Stimulated activated CD8-positive, alpha-beta memory T cell treated with anti-CD3 and anti-CD28 coated beads, Interleukin-7, amount 100 ng/mL, for 1 hour (primary cell): ENCODE measurements at places on chromosomes 11 and 22.

DNA sequence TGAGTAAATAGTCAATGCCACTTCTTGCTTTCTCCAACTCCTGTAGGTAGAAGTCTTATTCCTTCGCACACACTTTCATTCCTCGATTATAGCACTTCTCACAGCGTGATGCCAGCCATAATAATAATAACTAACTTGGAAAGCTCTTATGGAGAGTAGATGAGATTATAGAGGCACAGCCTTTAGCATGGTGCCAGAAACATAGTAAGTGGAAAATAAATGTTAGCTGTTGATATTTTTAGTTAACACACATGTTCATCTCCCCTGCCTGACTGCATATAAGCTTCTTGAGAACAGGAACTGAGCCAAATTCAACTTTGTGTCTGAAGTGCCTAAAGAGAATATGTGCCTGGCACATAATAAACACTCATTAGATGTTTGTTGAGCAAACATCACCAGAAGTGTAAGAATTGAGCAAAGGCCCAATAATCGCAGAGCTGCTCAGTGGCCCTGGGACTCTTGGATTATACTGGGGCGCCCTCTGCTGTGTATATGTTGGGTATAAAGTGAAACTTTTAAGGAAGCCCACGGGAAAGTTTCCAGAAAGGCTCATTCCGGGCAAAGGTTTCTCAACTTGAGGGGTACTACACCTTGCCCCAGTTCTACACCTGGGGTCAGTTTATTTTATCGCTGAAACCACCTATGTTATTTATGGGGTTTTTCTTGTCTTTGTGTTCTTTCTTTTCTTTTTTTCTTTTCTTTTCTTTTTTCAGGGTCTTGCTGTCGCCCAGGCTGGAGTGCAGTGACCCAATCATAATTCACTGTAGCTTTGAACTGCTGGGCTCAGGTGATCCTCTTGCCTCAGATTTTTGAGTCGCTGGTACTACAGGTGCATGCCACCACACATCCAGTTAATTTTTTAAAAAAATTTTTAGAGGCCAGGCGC, 22.3 kb downstream of the SLN start:
- peak; percentile 10 for DNase-seq

GRCh38 chr22:18035751-18036150, 11.4 kb upstream of the MICAL3 start:
- DNase-seq = no peak

GRCh38 chr11:107747622-107748021, 35.8 kb upstream of the SLN start:
- no peak for DNase-seq

DNA sequence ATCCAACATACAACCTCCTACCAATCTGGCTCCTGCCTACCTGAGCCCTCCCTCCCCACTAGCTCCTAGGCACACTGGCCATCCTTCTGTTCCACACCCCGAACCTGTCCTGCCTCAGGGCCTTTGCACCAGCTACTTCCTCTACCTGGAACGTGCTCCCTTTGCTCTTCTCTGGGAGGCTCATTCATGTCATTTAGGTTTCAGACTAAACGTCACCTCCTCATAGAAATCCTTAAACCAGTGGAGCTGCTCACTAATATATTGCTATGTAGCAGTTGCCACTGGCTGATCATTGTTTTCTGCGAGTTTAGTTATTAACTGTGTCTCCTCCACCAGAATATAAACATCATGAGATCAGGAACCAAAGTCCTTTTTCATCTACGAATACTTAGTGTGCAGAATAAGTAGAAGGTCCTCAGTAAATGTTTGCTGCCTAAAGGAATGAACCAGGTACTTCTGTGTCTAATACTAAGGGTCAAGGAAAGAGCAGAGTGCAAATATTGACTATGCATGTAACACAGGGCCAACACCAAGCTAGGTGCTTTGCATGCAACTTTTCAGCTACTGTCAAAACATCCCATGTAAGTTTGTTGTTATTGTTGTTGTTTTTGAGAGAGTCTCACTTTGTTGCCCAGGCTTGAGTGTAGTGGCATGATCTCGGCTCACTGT, 277.6 kb upstream of the SYN3 start:
- DNase-seq = no peak

- no peak for DNase-seq
Measured at GRCh38 chr11:67649634-67650510, 658 bp downstream of the ACY3 start.

DNA sequence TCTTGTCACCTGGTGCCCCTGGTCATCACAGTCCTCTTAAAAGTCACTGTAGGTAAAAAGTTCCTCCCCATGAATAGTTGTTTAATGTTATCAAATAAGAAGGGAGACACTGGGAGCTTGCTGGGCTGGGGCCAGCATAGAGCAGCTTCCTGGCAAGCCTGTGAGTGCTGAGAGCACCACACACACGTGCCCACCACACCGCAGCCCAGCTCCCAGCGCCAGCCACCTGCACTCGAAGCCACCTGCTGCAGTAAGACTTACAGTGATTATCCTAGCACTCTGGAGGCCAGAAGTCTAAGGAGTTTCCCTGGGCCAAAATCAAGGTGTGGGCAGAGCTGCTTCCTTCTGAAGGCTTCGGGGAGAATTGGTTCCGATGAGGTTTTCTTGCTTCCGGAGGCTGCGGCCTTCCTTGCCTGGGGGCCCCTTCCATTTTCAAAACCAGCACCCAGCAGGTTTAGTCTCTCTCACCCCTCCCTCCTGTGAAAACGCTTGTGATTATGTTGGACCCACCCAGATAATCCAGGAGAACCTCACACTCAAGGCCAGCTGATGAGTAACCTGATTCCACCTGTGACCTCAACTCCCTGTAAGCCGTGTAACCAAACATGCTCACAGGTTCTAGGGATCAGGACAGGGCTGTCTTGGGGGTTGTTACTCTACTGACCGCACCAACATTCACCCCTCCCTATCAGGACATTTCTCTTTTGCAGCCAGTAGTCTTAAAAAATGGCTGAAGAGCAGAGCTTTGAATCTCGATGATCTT, 687.2 kb downstream of the TBC1D22A start:
- no peak for DNase-seq

DNA sequence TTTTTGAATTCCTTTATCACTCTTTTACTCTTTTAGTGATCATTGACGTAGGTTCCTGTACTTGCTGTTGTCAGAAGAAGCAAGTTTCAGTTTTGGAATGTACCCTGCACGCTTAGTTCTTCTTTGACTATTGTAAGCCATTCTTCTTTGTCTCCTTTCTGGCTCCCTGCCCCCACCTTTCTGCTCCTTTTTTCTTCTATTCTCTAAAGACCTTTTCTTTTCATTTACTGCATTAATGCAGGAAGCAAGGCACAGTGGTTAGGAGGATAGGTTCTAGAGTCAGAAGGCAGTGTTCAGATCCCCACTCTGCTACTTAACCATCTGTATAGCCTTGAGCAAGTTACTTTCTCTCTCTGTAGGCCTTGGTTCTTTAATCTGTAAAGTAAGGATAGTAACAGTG, 33.7 kb upstream of the RAG2 start:
- no peak for DNase-seq

DNA sequence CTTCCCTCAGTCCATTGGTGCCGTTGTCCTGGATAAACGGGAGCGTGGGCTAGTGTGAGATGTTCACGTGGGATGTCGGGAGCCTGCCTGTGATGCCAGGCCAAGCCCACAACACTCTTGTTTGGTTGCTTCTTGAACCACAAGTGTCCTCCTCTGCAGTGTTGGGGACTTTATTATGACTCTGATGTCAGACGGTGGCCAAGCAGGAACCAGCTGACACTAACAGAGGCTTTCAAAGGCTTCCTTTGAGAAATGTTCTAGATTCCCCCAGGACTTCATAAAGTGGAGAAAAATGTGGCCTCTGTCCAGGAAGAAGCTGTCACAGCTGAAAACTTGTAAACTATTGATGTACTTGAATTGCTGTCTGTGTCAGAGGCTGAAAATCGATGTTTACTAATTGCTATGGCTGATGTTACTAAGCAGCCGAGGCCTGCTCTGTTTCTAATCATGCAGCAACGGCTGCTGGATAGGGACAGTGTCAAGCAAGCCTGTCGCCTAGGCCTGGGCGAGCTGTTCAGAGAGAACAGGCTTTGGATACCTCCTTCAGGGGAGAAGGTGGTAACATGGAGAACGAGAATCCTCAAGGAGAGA, 131.7 kb downstream of the TBC1D22A start:
- DNase-seq = no peak

GRCh38 chr11:108253176-108253575, 30.3 kb downstream of the ATM start:
- no peak for DNase-seq

GRCh38 chr11:58905011-58905720, 34.1 kb upstream of the GLYATL1 start:
- no peak for DNase-seq

DNA sequence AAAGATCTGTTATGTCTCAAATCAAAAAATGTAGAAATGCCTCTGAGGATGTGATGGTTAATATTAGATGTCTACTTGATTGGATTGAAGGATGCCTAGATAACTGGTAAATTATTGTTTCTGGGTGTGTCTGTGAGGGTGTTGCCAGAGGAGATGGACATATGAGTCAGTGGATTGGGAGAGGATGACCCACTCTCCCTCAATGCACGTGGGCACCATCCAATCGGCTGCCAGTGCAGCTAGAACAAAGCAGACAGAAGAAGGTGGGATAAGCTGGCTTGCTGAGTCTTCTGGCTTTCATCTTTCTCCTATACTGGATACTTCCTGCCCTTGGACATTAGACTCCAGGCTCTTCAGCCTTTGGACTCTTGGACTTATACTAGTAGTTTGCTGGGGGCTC, 430.3 kb downstream of the SOX6 start:
- no peak for DNase-seq

GRCh38 chr11:14908214-14908880, 16.3 kb upstream of the CYP2R1 start:
- no peak for DNase-seq

DNA sequence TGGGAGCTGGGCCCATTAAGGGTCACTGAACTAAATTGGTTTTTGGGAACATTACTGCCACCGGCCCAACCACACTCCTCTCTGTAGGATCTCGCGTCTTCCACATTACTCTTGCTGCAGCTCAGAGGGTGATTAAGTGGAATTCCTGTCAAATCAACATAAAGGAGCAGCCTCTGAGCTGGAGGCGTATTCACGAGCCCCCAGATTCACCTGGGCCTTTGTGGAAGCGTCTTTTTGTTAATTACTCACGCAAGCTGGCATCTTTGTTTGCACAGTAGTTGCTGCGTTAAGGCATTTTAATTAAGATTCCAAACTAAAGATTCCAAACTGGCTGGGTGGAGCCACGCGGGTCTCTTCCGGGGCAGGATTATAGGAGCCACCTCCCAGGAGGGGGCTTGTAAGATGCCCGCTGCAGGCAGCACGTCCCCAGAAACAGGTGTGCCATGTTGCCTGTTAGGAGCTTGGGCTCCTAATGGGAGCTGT, 21.5 kb upstream of the RFPL3 start:
- no peak for DNase-seq

- no peak for DNase-seq
Measured at GRCh38 chr22:19998991-19999820, 17.4 kb downstream of the ARVCF start.

DNA sequence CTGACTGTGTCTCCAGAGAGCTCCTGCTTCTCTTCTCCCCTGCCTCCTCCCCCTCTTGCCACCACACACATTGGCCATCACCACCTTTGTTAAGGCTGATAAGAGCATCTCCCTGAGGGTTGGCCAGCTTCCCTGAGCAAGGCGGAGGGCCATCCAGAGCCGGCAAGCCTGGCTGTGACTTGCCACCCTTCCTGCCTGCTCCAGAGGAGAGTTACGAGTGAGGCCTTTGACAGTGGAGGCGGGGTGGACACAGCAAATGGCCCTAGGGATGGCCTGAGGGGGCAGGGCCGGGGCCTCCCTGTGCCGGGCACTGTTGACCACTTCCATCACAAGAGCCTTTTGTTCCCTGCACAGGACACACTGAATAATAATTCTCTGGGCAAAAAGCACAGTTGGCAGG, 5.4 kb downstream of the FREY1 start:
- DNase-seq = no peak

DNA sequence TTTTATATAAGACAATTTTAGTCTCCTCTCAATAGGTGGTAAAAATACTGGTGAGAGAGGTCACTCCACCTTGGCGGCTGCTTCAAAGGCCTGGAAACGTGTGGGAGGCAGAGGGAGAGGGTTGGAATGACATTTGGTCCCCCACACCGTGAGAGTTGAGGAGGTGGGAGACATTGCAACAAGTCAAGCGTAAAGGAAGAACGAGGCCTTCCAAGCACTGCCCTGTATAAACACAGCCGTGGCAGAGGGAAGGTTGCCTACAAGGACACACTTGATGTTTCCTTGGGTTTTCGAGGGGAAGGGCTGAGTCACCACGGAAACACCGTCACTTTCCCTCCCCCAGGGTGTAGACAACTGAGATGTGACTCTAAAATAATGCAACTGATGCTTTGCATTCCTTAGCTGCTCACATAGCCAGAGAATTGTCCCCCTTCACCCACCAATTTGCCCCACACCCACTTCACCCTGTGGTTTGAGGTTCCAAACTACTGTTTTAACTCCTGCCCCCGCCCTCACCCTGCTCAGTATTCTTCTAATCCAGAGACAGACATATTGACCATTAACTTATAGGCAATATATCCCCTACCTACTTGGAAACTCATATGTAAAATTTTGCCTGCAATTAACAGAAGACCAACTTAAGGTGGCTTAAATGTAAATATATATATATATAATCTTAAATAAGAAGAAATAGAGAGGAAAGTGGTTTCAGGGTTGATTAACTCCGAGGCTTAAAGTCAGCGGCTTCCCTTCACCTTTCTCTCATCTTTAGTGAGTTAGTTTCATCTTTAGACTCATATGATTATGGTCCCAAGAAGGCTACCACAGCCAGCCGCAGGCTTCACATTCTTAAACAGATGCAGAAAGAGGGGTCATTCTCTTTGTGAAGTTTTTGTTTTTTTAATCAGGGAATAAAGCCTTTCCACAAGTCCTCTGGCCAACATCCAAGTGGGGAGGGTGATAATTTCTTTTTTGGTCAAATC, 54.1 kb upstream of the BDNF start:
- no peak for DNase-seq

GRCh38 chr22:41286639-41287091, 678 bp upstream of the RANGAP1 start:
- no peak for DNase-seq

- DNase-seq = no peak
Measured at GRCh38 chr11:7531011-7531410, 17.2 kb downstream of the PPFIBP2 start.

GRCh38 chr11:100739666-100740065, 52.6 kb downstream of the ARHGAP42 start:
- DNase-seq = no peak

- DNase-seq = no peak
Measured at GRCh38 chr11:90134478-90135003, at the start of gene NAALAD2. NAALAD2 (plus strand) TSS chr11:90134663; CDS start chr11:90134759, 96 bp downstream.

DNA sequence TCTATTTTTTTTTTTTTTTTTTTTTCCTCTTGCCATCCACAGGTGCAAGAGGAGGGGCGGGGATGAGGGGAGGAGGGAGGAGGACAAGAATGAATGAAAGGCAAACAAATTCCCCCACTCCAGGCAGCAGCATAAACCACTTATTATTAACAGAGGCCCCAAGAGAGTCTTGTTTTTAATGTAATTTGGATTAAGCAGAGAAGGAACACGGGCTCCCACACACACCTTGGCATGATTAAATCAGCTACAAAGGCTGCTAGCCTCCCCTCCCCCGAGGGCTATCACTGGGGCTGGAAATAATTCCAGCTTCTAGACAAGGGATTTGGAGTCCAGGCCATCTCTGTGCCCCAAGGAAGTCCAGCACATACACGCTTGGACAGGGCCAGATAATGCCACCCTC, 93.4 kb upstream of the DRD2 start:
- DNase-seq = no peak
